ENCODE measurements at places on chromosomes 5 and 9.

- DNase-seq = no peak
Observed at GRCh38 chr5:113578091-113578490, 64.6 kb downstream of the YTHDC2 start.

- no peak for DNase-seq
Observed at GRCh38 chr9:108913391-108913790, 20.5 kb downstream of the ELP1 start.

- no peak for DNase-seq
Observed at GRCh38 chr5:179405426-179406030, 60.3 kb upstream of the ADAMTS2 start.

- no peak for DNase-seq
Observed at GRCh38 chr5:125657936-125658335, 765.3 kb upstream of the GRAMD2B start.

DNA sequence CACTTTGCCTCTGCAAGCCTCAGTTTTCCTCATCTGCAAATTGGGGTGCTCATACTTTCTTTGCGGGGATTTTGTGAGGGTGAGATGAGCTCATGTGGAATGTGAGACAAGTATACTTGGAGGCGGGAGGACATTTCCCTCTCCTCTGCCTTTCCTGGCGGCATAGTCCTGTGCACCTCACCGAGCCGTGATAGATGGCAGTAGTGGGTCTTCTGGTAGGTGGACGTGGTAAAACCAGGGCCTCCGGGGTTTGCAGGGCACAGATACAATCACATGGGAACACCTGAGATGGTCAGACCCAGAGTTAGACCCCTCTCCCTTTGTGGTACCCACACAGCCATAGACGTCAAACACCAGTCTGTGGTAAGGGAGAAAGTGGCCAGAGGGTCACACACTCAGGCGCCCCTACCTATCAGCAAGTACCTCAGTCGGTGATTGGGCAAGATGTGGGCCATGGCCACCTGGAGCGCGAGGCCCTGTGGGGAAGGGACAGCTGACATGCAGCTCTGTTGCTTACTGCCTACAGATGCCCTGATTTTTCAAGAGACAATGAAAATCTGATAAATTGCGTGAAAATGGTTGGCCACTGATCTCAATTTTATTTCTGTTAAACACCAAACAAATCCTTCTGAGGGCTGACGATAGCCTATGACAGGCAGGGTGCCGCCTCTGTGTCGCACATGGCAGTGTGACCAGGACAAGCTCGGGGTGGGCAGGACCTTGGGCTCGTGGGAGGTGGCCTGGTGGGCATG lies 9.9 kb downstream of the ERGIC1 start:
- no peak for DNase-seq

DNA sequence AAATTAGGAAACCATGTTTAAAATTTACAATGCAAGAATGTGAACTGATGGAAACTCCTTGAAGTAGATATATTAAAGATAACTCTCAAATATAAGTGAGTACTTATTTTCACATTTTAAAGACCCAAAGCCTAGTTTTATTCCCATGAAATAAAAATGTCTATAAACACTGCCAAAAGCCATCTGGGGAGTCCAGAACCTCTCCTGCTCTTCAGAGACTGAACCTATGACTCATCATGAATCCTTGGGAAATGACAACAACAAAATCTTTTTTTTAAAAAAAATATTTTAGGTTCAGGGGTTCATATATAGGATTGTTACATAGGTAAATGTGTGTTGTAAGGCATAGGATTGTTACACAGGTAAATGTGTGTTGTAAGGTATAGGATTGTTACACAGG lies 33.8 kb upstream of the FYB1 start:
- no peak for DNase-seq

GRCh38 chr5:149771216-149771980 lies 41.3 kb downstream of the PPARGC1B start:
- DNase-seq = no peak

- DNase-seq = no peak
Observed at GRCh38 chr9:21504894-21505293, 22.8 kb upstream of the IFNE start.

- DNase-seq = no peak
Observed at GRCh38 chr5:95936812-95937397, 24.7 kb downstream of the ELL2 start.

DNA sequence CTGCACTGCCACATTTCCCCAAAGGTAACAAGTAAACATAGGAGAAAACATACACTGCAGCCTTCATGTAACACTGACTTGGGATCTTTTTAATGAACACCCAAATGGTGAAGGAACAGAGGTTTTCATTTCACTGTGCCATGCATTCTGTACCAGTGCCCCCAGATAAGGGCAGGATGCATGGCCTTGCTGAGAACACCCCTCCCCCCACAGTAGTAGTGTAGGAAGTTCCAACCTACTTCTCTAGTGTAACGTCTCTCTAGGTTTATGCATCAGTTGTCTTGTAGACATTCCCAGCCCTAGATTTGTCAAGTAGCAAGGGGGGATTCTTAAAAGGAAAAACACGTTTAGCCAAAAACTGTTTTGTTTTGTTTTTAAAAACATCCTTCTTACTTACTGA lies 29.9 kb downstream of the MAP3K1 start:
- no peak for DNase-seq

DNA sequence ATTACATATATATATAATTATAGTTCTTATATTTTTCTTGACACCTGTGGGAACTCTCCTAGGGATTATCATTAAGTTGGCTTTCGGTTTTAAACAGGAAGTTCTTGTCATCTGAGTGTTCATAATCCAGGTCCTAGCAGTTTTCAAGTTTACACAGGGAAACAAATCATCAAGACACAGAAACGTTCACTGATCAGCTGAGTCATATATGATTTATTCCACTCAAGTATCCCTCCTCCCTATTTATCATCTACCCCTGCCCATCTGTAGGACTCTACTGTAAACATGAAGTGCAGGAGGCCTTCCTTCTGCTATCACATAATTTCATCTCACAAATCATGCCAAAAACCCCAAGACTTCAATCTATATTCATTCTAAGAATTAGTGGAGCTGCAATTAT lies 6.3 kb downstream of the SLC25A51 start:
- no peak for DNase-seq

GRCh38 chr5:172101547-172102217 lies 86.3 kb downstream of the STK10 start:
- DNase-seq = no peak

DNA sequence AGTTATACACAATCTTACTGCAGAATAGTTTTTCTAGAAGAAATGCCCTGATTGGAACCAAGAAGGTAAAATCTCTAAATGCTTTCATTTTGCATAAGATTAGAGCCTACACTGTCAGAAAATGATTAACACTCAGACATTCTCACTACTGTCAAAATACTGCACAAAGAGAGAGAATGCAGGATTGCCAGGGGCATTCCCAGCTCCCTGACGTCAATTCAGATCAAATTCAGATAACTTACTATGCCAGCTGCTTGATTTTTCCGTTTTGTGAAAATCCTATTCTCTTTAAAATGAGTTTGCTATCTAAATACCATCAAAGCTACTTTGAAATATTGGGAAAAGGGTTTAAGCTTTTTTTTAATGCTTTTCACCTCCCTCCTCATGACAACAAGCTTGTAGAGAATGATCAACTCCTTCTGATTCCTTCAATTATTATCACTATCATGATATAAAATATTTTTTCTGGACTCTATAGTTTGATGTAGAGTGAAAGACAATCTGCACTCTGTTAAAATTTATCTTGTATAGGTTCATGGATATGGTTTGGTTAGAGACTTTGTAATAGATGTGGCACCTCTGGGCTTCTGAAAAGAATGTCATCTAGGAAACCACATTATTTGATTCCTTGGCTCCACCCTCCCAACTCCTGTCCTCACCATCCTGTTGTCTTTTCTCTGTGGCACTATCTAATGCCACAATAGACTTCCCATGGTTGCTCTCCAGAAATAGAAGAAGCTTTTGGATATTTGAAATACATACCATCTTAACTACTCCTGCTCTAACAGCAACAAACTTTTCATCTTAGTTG lies 407.7 kb downstream of the PDE4D start:
- DNase-seq = no peak

GRCh38 chr5:122062205-122062604 lies 15.9 kb downstream of the LOX start:
- DNase-seq = no peak

DNA sequence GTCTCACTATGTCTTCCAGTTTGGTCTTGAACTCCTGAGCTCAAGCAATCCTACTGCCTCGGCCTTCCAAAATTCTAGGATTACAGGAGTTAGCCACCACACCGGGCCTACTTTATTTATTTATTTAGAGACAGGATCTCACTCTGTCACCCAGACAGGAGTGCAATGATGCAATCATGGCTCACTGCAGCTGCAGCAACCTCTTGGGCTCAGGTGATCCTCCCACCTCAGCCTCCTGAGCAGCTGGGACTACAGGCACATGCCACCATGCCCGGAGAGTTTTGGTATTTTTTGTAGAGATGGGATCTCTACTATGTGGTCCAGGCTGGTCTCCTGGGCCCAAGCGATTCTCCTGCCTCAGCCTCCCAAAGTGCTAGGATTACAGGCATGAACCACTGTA lies 32.8 kb downstream of the PHAX start:
- DNase-seq = no peak

GRCh38 chr9:89887286-89887685 lies 282.5 kb downstream of the GADD45G start:
- DNase-seq = no peak

DNA sequence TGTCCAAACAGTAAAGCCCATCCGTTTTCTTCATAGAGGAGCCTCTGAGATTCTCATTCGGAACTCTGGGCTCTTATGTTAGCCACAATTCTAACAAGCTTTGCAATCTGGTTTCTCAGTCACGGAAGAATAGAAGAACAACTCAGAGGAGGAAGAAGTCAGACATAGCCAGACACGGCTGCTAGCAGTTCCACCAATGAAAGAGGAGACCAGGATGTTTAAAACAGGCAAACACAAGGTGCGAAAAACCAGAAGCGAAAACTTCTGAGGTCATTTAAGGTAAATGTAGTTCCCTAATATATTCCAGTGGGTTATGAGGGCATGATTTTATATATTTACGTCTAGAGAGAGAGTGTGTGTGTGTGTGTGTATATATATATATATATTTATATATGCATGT lies 34.1 kb upstream of the GDNF start:
- DNase-seq = no peak

- DNase-seq = no peak
Observed at GRCh38 chr9:126270556-126270955, 56.1 kb upstream of the MVB12B start.

GRCh38 chr5:74200560-74200959 lies 440.0 kb downstream of the ENC1 start:
- no peak for DNase-seq

- peak; percentile 76 for DNase-seq
Observed at GRCh38 chr9:98192503-98193335, at the start of gene CORO2A. TSS of gene CORO2A (minus strand) at chr9:98192637. CDS start at chr9:98157660, 34,977 bp downstream.

DNA sequence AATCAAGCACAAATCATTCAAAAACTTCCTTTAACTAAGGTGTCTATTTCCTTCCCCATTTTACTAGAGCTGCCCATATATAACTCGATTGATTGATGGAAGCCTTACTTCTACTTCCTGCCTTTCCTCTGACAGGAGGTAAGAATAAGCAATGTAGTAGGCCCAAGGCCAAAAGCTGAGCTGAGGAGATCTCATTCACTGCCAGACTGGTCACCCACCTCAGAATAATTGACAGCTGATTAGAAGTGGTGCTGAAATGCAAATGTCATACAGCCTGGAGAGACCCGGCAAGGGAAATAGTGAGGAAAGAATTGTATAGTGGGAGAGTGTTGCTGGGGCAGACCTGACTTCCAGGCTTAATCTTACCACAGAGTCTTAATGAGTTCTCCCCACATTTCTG lies 239.9 kb downstream of the SAXO1 start:
- no peak for DNase-seq

DNA sequence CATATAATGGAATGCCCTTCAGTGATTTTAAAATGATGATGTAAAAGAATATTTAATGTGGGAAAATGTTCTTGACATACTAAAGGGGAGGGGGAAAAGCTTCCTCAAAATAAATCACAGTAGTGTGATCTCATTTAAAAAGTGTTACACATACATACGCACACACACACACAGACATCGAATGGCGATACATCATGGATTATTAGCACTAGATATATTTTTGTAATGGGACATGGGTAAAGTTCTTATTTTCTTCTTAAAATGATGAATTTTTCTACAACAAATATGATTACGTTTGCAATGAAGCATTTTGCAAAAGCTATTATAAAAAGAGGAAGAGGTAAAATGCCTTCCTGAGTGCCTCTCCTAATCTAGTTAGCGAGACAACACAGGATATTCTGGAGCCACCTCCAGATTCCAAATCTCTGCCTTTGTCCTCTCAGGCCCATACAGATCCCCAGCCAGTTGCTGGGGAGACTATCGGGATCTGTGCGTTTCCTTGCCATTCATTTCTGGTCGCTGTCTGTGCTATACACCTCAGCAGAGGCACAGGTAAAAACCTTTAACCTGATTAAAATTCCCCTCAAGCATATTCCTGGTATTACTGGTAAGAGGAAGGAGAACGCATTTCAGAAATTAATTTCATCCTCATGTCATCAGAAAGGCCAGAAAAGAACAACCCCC lies 69.6 kb downstream of the SLC28A3 start:
- no peak for DNase-seq

GRCh38 chr9:125475385-125475784 lies 213.8 kb downstream of the GAPVD1 start:
- DNase-seq = no peak

DNA sequence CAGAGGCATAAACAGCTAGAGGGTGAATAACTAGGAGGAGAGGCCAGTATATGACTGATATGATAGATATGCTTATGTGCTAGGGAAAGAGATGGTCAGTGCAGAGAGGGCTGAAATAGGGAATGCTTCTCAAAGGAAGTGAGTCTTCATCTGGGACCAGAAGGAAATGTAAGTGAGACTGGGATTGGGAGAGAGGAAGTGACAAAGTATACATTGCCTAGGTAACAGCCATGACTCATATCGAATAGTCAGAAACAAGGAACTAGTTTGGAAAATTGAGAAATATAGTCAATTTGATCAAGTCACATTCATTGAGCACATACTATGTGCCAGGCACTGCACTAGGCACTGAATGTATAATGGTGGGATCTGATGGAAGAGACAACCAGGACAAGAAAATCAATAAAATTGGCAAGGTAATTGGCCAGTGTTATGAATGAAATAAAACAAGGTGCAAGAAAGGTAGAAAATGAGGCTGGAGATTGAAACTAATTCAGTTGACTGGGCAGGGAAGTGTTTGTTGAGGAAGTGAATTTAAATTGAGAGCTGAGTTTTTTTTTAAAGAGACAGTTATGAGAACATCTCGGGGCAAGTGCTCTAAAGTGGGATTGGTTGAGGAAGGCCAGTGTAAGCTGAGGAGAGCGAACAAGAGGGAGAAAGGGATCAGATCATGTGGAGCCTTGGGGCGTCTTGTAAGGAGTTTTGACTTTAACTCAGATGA lies 4.3 kb downstream of the ERAP2 start:
- no peak for DNase-seq

GRCh38 chr9:99309141-99309939 lies 87.3 kb downstream of the SEC61B start:
- no peak for DNase-seq

GRCh38 chr9:71928376-71928775 lies 16.9 kb downstream of the C9orf85 start:
- DNase-seq = no peak
